Mesendoderm (in vitro differentiated cells): ENCODE measurements at places on chromosomes 6 and 20.
A peak's percentile ranks its signal among the peaks of the same experiment; 100 is the strongest.

DNA sequence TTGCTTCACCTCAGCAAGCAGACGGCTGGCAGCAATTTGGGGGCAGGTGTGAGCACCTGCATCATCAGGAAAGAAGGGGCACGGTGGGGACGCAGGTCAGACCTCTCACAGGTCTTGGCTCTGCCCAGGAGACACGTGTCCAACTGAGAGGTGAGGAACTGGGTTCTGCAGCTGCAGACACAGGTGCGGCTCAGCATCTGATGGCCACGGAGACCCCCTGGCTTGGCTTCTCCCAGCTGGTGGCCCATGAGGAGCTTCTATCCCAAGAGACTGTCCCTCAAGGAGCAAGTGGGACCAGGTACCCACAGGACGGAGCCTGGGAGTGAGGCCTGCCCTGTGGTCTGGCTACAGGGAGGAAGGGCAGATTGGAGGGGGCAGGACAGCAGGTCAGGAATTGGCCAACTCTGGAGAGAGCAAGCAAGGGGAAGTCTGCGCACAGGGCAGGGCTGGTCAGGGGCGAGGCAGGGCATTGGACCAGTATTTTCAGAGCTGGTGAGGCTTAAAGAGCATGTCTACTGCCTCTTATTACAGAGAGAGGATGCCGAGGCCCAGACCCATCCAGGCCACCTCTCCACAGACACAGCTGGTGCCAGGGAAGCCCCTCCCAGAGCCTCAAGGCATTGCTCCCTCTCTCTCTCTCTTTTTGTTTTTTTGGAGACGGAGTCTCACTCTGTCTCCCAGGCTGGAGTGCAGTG, 4.2 kb downstream of the STMN3 start:
- peaks cover under 1% of the 10 kb centered on the region for H3K4me1 ChIP-seq
- DNase-seq: no peak
- H3K27ac ChIP-seq: no peak overlapping the region
- H3K4me3 ChIP-seq: no peak overlapping the region

DNA sequence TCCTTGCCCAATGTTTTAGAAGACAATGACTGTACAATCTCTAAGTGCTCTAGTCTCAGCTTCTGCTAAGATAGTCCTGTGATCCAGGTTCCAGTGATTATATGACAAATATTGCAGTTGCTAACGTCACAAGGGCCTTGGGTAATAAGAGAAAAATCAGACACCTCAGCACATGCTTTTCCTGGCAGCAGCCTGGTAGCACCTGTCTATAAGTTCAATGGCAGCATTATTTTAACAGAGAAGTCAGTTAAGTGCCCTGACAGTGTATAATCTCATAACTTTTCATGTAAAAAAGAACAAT, 121.3 kb upstream of the BCLAF1 start:
- H3K36me3 ChIP-seq: no peaks in the 10 kb centered on the region
- H3K4me3 ChIP-seq: no peak overlapping the region

- H3K27ac ChIP-seq: no peak overlapping the region
- no peaks in the 10 kb centered on the region for H3K36me3 ChIP-seq
- H3K4me3 ChIP-seq: no peak overlapping the region
- H3K27me3 ChIP-seq: no peaks in the 10 kb centered on the region
These were observed 450.3 kb upstream of the GJE1 start for GRCh38 chr6:141682391-141682790.

DNA sequence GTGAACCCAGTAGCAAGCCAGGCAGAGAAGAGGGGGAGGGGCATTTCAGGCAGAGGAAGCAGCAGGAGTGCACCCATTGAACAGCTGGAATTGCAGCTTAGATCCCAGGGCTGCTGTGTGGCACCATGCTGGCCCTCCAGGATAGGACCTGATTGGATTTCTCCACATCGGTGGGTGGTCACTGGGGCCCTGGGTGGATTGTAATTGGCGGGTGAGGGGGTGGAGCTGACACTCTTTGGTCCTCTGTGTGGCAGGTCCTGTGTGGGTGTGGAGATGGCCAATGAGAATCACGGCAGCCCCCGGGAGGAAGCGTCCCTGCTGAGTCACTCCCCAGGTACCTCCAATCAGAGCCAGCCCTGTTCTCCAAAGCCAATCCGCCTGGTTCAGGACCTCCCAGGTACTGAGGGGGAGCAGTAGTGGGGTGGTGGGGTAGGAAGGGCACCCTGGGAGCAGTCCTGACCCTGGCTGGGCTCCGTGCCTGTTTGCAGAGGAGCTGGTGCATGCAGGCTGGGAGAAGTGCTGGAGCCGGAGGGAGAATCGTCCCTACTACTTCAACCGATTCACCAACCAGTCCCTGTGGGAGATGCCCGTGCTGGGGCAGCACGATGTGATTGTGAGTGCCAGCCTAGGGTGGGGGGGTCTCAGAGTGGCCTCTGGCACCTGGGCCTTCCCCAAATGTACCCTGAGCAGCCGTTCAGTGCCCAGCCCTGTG, 4.4 kb downstream of the PCIF1 start:
- no peaks in the 10 kb centered on the region for H3K27me3 ChIP-seq
- H3K4me3 ChIP-seq: no peak overlapping the region
- peaks cover 2% of the 10 kb centered on the region for H3K4me1 ChIP-seq
- DNase-seq: peak; percentile 65
- H3K27ac ChIP-seq: no peak overlapping the region
- H3K36me3 ChIP-seq: peaks cover 15% of the 10 kb centered on the region

- peak; percentile 94 for DNase-seq
- H3K4me3 ChIP-seq: no peak overlapping the region
- H3K36me3 ChIP-seq: no peaks in the 10 kb centered on the region
These were observed 414.0 kb downstream of the GJA1 start for GRCh38 chr6:121849477-121849876.

DNA sequence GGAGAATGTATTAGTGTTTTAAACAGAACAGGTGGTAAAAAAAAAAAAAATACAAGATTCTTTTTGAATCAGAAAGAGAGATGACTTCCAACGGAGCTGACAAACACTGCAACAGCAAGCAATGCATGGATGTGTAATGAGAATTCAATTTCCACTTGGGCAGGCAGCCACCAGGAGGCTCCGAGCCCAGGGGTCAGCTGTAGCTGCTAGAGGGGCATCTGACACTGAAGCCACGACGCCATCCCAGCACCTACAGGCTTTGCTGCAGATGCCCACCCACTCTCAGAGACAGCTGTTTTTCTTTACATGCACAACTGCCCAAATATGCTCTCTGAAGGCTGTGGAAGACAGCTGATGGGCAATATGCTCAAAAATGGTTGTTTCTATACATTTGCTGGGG, 75.4 kb downstream of the ELOVL5 start:
- no peaks in the 10 kb centered on the region for H3K4me1 ChIP-seq
- H3K27ac ChIP-seq: no peak overlapping the region
